ENCODE measurements at places on chromosomes 12 and 14. TPM values are rescaled to one million over a fixed set of nuclear protein-coding genes. Genes with fewer than 3 reads are reported as not detected.

DNA sequence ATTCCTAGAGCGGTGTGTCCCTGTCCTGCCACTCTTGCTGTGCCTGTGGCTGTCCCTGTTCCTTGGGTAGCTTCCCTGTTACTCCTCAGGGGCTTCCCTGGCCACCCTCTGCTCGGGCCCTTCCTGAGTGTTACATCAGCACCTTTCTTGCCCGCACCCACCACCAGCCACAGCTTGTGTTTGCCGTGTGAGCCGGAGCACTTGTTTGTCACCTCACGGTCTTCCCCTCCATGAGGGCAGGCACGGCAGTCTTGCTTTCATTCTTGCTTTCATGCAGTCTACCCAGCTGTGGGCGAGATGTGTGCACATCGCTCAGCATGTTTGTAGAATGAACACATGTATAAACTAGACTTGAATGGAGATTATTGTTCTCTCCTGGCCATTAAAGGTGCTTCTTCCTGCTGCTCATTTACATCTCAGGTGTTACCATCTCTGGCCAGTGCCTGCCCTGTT is 42.0 kb downstream of the TRAF3 start:
- DNase-seq: no peak

AKAP5 gene
- 0.59 TPM for total RNA-seq

DNA sequence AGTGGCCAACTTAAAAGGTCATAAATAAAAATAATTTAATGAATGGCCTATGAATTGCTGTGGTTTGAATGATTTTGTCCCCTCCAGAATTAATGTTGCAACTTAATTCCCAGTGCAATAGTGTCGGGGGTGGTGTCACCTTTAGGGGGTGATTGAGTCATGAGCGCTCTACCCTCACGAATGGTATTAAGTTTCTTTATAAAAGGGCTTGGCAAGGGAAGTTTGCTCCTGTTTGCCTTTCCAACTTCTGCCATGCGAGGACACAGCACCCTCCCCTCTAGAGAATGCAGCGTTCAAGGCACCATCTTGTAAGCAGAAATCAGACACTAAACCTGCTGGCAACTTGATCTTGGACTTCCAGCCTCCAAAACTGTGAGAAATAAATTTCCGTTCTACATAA is 253.3 kb downstream of the ATXN7L3B start:
- DNase-seq: no peak

RNASE3 gene
- not detected for total RNA-seq

DNA sequence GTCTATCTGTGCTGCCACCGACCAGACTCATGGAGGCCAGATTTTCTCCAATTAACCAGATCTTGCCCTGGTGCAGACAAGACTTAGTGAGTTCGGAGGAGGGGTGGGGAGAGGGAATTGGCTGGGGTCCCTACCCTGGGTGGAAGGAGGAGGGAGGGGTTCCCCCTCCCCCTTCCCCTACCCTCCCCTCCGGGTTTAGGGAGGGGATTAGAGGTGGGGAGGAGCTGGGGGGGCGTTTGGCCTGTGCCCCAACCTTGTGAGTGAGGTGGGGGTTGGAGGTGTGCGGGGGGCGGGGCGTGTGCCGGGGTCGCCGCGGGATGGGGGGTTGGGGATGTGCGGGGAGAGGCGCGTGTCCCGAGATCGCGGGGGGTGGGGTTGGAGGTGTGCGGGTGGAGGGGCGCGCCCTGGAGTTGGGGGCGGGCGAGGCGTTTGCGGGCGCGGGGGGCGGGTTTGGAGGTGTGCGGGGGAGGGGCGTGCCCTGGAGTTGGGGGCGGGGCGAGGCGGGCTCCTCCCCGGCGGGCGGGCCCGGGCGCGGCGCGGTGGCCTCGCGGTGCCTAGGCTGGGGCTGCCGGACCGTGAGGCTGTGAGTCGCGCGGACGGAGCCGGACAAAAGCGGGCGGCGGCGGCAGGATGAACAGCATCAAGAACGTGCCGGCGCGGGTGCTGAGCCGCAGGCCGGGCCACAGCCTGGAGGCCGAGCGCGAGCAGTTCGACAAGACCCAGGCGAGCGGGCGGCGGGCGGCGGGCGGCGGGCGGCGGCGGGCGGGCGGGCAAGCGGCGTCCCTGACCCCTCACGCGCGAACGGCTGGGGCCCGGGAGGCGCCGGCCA is at the start of gene HIP1R:
Gene HIP1R, plus strand, starts transcription at position 537 of the 829 bp plus-strand sequence. Its CDS starts 94 bp downstream, at position 631.
- DNase-seq: no peak

DNA sequence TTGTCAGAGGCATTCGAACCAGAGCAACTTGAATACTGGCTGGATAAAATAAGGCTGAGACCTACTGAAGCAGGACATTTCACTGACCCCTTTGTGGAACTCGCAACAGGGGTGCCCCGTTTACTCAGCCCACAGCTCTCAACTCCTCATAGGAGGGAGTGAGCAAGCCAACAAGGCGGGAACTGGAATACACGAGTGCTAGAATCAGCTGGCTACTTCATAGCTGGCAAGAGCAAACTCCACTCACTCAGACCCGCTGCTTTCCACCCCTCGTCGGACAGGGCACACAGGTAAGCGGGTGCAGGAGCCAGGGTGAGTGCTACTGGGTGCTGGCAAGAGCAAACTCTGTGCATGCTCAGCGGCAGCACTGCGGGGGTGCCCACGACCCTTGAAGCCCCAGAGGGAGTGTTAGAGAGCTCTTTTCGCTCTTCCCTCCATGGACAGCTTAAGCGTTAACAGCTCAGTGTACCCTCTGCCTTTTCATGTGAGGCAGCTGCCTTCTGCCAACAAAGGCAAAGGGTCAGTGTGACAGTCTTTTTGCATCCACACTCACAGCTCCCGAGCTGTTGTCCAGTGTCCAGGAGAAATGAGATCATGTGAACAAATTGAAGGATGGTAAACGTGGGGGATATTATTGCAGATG is 15.7 kb downstream of the CAPZA3 start:
- DNase-seq: no peak

FAM90A1 gene
- total RNA-seq: not detected

GRCh38 chr12:51839310-51839947 is 9.1 kb downstream of the FIGNL2 start:
- no peak for DNase-seq

TGFB3 gene
- total RNA-seq: 1.8 TPM

GRCh38 chr12:28164644-28165275 is 25.5 kb upstream of the CCDC91 start:
- no peak for DNase-seq

DNA sequence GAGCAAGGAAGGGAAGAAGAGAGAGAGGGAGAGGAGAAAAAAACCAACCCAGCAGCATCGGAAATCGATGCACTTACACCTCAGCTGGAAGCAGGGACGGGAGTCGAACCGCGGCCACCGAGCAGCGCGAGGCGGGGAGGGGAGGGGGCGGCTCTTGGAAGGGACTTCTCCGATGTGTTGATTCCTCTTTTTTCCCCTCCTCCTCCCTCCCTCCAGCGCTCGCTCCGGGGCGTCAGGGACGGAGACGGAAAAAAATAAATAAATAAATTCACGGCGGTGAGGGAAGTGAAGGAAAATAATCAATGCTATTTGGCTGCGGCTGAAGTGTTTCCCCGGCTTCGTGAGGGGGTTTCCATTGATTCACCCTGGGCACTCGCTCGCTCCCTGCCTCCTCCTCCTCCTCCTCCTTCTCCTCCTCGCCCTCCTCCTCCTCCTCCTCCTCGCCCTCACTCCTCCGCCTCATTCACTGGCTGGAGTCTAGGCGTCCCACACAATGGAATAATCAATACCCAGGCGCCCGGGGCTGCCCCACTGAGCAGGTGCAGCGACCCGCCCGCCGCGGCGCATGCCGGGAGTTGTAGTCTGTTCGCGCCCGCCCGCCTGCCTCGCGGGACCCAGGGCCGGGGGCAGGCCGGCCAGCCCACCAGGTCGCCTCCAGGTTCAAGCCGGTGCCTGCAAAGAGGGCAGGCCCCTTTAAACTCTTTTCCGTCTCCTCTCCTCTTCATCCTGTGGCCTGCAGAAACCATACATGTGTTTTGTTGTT is at the start of gene ZFHX2:
Gene ZFHX2, minus strand, starts transcription at position 500 of the 763 bp plus-strand sequence. CDS start 16,440 bp downstream, outside the sequence.
- DNase-seq: peak; percentile 37

GRCh38 chr14:20278414-20278813 is 27.3 kb downstream of the TTC5 start:
- DNase-seq: peak; percentile 27

DNA sequence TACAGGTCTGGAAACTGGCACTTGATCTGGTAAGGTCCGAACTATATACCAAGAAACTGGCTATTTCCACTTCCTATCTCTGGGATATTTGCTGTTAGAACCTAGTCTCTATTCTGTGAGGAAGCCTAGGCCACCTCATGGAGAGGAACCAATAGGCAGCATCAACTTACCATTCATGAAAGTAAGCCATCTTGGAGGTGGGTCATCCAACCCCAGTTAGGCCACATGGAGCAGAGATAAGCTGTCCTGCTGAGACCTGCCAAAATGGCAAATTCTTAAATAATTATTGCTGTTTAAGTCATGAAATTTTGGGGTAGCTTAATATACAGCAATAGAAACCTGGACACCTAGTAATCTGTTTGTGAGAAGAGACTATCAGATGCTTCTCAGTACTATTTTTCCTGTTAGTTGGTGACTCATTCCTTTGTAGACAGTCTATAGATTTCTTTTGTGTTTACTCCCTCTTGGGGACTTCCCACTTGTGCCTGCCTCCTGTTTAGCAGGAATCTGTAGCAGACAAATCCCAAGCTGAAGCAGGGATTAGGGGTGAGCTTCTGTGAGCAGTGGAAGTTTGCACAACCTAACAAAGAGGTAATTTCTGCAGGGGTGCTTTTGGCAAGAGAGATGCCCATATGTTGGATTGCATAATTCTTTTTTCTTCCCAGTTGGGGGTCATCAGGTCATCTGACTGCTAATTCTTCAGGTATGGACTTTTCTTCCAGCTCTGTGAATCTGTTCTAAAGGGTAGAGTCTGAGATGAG is 136.8 kb downstream of the IGF1 start:
- no peak for DNase-seq

DNA sequence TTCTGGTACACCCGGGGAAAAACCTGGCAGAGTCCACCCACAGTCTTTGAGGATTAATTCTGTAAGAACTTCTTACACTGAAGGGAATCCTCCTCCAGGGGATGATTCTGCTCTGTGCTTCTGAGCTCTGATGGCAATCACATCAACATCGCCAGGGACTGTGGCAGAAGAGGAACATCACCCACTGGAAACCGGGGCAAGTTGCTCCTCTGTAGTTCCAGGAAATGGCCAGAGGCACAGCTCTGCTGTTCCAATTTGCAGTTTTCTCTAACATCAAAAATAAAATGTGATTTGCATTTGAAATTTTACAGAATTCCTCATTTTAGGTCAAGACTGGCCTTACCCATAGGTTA is 207.6 kb downstream of the DAD1 start:
- no peak for DNase-seq

LHX5 gene
- total RNA-seq: not detected

GRCh38 chr14:104996483-104996882 is 10.9 kb downstream of the CLBA1 start:
- DNase-seq: no peak

CCDC184 gene
- 0.24 TPM for total RNA-seq

GRCh38 chr14:50023671-50024490 is 92.5 kb downstream of the VCPKMT start:
- DNase-seq: peak; percentile 92

- DNase-seq: no peak
Measured at GRCh38 chr14:39592116-39592789, 160.0 kb upstream of the FBXO33 start.

DNA sequence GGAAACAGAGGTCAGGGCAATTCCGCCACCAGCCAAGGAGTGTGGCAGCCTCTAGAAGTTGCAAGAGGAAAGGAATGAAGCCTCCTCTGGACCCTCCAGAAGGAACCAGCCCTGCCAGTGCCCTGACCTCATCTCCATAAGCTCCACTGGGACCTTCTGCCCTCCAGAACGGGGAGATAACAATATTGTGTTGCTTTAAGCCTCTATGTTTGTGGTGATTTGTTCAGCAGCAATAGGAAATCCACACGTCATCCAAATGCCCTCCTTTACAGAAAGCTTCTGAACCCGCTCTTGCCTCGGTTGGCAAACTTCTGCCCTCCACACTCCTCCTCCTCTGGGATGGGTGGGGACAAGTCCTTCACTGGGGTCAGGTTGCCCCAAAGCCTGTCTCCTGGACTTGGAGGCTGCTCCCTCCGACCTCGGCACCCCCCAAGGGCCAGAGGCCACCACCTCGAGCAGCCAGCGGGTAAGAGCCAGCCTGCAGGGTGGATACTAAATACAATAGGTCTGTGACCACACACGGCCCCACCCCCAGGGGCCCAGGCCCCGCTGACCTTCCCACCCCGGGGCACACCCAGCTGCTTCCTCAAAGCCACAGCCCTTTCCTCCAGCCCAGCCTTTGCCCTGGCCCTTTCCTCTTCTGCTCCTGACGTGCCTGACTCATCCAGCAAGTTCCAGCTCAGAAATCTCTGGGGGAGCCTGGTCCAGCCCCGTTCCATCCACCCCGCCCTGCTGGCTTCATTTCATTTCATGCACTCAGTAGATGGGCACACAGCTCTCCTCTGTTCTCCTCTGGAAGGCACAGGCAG is 58.7 kb upstream of the NCOR2 start:
- DNase-seq: peak; percentile 90

AVPR1A gene
- not detected for total RNA-seq

DNA sequence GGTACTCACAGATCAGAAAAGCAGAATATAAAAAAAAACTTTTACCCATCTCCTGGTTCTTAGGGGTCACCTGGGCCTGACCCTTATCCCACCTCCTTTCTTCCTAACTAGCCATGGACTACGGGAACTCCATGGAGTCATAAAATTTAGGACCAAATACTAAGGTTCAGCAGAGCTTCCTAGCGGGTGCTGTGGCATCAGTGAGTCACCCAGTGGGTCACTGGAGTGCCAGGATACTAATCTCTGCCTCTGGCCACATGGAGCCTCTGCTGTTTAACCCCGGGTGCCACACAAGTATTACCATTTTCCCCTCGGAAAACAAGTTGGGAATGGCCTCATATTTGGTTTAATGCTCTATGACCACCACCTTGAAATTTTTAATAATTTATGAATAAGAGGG is 6.9 kb downstream of the ZBTB39 start:
- DNase-seq: peak; percentile 22

- DNase-seq: no peak
Measured at GRCh38 chr14:49408187-49408933, 177.8 kb downstream of the RPS29 start.

PLEKHG7 gene
- not detected for total RNA-seq

PLEKHA5 gene
- 30.5 TPM for total RNA-seq

BIN2 gene
- total RNA-seq: not detected

DNA sequence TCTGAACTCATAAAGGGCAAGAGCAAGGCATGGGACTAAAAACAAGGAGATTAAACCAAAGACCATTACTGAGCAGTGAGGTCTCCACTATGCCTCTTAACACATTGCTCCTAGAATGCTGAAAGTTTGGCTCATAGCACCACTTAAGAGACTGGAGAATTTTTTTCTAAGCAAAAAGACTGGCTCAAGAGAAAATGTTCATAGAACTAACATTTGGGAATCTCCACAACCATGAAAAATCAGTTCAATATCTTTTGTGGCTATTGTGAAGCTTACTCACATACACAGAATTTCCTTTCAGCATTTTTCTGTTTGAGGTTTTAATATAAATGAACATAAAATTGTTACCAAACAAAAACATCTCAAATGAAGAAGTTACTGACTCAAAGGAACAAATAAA is 255.8 kb downstream of the CCDC91 start:
- DNase-seq: no peak

DNA sequence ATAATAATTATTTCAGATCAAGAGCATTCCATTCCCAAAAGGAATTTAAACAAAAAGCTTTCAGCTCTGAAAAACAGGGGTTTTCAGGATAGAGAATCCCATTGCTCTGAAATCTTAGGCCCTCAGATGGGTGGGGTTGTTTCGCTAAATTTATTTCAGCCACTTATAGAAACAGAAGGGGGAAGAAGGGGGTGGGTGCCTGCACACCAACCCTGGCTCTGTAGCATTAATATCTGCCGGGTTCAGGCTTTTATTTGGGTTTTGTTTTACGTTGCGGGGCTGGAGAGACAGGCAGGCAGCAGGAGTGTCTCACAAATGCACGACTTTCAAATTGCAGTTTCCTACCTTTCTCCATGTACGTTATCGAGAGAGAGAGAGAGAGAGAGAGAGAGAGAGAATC is 12.5 kb upstream of the ZFP36L1 start:
- no peak for DNase-seq

Data from RPMI7951 (cell line).